Suppressor macrophage (primary cell): ENCODE measurements at places on chromosomes 1 and 21.

DNA sequence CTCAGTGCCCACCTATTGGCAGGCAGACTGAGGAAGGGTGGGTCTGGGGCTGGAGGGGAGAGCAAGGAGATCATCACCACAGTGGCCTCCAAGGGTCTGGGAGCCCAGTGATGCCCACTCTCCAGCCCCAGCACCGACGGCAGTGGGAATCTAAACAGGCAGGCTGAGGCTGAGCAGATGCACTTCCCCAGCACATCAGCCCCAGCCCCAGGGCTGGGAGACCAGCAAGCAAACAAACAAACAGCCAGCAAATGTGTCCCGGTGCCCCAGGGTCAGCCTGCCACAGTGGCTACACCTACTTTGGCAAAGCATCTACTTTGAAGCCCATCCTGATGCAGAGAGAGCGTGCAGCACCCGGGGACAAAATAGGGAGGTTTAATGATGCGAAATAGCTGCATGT lies 216.3 kb upstream of the ZC3H12A start:
- DNase-seq, result no peak

DNA sequence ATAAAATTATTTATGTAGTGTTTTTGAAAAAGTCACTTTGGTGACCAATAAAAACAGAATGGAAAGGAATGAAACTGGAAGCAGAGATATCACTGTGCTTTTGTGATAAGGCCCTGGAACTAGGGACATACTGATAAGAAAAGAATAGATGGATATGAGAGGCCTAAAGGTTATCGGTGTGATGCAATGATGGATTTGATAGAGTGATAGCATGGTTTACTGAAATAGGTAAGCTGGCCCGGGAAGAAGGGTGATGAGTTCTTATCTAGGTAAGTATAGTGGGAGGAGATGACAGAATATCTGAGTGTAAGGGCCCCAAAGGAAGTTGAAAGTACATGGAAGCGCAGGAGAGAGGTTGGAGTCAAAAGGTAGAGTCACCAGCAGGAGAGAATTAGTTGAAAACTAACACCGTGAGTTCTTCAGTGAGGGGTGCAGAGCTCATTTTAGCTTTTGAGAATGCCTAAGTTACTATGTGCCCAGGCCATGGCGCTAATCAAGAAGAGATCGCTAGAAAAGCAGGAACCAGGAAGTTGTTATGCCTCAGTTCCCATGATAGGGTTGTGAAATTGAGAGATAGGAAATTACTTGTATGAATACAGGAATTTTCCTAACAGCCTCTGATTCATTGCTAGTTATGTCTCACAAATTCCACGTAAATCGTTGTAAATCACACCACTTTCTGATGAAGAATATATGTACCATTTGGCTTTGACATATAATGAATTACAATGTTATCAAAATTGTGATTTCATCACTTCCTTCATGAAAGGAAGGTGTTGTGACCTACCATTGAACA lies 115.3 kb downstream of the PLA2G4A start:
- DNase-seq, result no peak

DNA sequence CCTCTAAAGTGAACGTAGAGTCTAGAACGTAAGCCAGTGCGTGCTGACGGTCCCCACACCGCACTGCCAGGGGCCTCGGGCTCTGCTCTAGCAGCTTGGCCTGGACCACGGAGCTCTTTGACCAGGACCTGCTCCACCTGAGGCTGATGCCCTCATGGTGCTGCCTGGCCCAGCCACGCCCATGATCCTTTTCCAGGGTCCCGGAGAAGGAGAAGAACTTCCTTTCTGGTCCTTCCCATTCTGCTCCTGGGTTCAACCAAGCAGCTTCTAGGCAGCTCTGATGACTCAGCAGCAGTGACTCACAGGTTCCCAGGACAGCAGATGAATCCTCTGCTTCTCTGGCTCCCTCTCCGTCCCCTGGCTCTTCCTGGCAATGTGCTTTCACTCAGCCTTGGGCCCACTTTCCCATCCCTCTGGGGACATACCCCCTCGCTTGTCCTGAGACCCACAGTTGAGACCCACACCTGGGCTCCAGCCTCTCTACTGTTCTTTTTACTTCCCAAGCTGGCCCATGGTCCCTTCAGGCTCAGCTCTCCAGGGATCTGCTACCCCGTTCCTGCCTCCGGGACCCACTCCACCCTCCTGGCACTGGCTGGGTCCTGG lies 246.3 kb upstream of the RAB4A start:
- DNase-seq, result peak; percentile 86

- no peak for DNase-seq
Observed at GRCh38 chr1:88237058-88237457, 447.0 kb upstream of the PKN2 start.

- no peak for DNase-seq
Observed at GRCh38 chr1:82612986-82613385, 812.3 kb downstream of the ADGRL2 start.

DNA sequence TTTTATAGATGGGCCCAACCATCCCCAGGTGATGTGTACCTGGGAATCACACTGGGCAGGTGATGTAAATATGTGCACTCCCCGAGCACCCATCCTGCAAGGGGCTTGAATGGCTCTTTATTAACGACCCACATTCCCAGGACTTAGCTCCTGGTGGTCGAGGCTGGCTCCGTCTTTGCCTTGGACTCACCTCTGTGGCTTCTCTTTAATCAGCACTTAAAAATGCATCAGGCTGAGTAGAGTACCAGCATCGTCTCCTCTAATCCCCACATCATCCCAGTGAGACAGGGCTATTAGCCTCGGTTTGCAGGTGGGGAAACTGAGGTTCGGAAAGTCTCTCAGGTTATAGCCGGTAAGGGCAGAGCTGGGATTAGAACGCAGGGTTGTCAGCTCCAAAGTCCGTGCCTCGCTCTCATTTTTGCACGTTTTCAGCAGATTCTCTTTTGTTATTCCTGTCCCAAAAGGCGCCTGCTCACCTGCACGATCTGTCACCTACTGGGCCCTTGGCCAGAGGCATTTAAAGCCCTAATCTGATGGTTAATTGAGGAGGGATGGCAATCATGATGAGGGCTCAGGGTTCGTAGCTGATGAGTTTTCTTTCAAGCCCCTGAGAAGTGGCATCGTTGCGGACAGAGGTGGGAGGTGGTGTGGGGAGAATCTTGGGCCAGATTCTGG lies 29.4 kb downstream of the SPSB1 start:
- DNase-seq, result no peak

- peak; percentile 1 for DNase-seq
Observed at GRCh38 chr1:76640092-76640491, 227.2 kb upstream of the ST6GALNAC5 start.

DNA sequence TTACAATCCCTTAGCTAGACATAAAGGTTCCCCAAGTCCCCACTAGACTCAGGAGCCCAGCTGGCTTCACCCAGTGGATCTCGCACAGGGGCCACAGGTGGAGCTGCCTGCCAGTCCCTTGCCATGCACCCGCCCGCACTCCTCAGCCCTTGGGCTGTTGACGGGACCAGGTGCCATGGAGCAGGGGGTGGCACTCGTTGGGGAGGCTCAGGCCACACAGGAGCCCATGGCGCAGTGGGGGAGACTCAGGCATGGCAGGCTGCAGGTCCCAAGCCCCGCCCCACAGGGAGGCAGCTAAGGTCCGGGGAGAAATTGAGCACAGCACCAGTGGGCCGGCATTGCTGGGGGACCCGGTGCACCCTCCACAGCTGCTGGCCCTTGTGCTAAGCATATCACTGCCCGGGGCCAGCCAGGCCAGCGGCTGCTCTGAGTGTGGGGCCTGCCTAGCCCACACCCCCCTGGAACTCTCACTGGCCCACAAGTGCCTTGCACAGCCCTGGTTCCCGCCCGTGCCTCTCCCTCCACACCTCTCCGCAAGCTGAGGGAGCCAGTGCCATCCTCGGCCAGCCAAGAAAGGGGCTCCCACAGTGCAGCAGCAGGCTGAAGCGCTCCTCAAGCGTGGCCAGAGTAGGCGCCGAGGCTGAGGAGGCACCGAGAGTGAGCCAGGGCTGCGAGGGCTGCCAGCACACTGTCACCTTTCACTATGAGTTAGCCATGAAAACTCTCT lies 117.8 kb downstream of the LIPI start:
- DNase-seq, result no peak

GRCh38 chr1:240503558-240503957 lies 108.4 kb downstream of the GREM2 start:
- no peak for DNase-seq

- peak; percentile 75 for DNase-seq
Observed at GRCh38 chr1:235326719-235327558, 1.0 kb downstream of the ARID4B start.

GRCh38 chr1:80054129-80054528 lies 1047.6 kb upstream of the ADGRL4 start:
- DNase-seq, result no peak

DNA sequence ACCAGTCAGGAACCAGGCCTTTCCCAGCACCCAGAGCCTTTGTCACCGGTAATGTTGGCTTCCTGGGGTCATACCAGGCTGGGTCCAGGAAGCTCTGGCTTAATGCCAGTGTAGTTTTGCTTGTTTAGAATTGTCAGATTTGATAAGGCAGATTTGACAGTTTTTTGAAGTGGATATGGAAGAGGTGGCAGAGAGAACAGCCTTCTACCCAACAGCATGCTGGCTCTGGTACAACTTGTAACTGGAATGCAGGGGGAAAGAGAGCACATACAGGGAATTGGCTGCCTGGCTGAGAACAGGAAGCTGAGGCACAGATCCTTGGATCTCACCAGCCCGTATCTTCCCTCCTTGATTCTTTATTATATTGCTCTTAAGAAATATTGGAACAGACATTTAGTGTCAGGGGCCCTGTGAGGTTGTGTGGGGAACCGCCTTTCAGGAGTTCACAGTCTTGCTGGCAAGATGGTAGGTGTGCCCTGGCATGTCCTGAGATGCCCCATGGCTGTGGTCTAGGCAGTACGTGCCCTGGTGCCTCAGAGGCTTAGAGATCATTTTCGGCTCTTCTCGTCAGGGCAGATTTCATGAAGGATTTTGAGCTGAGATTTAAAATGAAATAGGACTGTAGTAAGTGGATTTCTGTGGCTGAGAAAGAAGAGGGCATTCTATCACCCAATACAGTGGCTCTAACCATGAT lies 227.0 kb downstream of the PBX1 start:
- DNase-seq, result no peak

DNA sequence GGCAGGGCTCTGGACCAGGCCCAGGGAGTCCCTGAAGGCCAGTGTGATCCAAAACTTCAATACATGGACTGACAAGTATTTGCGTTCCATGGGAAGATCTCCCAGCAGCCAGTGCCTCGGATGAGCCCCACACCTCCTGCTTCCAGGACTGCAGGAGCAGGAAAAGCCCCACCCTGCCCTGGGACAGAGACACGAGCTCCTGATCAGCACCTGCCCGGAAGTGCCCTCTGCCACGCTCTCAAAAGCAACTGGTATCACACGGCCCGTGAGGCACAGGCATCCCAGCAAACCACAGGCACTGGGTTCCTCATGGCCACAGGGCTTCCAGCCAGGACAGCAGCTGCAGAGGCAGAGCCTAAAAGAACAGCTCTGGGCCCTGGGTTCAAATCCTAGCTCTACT lies 48.6 kb downstream of the ACOT7 start:
- no peak for DNase-seq

- no peak for DNase-seq
Observed at GRCh38 chr1:208409176-208409575, 165.0 kb upstream of the PLXNA2 start.

DNA sequence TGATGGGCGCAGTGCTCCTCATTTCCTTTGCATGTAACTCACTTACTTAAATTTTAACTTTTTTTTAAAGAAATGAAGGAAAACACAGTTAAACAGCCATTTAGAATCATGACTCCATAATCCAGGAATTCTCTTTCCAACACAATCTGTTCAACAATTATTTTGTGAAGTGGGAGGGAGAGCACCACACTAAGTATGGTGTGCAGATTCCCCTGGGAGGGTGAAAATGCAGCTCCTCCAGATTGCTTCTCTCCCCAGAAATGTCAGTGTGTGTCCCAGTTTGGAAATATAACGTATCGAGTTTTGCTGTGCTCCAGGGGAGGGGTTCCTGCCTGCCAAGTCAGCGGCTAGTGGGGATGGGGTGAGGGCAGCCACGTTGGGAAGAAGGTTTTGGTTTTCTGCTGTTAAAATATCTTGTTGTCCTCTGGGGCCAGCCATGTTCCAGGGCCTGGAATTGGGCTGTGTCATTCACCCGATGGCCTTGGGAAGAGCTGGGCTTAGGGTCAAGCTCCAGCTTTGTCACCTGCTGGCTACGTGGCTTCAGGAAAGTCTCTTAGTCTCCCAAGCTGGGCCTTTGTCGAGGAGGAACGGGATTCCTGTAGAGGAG lies 17.3 kb upstream of the DISP3 start:
- no peak for DNase-seq

DNA sequence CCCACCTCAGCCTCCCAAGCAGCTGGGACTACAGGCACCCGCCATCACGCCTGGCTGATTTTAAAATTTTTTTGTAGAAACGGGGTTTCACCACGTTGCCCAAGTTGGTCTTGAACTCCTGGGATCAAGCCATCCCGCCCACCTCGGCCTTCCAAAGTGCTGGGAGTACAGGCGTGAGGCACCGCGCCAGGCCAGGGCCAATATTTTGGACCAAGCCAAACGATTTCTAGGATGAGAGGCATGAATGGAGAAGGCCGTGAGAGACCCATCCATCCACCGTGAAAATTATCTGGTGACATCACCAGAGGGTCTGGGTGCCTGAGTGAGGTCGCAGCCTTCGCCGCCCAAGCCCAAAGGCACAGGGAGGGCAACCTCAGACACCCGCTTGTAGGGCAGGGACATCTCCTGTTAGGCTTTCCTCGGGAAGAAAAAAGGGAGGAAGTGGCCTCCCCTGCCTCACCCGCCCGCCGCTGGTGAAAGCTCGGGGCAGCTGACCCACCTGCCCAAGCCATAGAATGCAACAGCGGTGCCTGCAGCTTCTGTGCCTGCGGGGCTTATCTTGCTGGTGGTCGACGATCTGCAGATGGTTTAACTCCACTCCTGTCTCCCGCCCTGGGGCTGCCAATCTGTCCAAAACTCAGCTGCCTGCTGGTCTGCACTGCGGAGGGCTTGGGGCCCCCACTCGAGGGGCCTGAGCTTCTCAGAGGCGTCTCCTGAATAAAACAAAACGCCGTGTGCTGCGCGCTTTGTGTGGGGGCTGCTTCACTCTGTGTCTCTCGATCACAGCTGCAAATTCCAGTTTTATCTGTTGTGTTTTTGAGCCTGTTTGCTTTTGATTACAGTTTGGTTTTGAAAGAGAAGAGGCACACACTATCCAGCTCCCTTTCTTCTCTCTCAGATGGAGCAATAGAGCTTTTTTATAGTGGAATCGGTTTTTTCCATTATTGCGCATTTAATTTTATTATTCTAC lies 85.8 kb downstream of the MRPS6 start:
- DNase-seq, result no peak
